NCI-H524 (cell line): ENCODE measurements at places on chromosomes 3 and 15.

- no peak for DNase-seq
Measured at GRCh38 chr3:139715743-139716360, 38.1 kb upstream of the NMNAT3 start.

- DNase-seq: no peak
Measured at GRCh38 chr15:77804210-77804609, 171.5 kb upstream of the LINGO1 start.

DNA sequence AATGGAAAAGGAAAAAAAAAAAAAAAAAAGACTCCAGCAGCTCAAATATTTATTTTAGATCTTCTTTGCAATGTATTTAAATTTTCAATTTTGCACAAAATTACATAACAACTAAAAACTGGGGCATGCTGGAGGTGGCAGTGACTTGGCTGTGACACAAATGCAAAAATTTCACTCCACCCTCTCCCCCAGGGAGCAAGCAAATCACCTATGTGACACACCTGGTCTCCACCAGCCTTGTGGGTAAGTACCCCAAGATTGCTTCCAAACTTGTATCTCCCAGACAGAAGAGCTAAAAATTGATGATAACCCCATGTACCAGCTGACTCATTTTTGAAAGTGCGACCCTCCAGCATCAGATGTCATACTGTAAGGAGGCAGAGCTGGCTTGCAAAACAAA, 32.0 kb downstream of the UBE3A start:
- DNase-seq: no peak

DNA sequence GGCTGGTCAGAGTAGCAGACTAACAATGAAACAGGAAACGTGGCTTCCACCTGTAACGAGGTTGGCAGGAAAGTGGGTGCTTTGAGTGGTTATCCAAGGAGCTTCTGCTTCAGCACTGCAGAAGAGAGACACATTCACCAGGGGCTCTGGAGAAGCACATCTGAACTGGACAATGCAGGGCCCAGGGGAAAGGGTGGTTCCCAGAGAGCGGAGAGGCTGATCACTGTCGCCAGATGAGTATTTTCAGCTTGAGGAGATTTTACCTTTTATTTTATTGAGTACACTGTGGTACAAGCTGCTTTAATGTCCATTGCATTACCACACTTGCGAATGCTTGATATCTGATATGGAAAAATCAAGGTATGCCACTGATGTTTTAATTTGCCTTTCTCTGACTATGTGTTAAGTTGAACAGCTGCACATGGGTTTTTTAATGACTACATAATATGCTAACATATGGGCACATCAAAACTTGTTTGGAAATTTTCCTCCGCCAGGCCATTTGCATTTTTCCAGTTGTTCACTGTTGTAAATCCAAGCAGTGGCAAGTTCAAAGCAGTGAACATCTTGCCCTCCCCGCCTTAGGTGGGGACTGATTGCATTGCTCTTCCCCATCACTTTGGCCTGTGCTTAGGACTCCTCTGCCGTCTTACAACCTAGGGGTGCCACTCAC, 52.1 kb downstream of the LRTM1 start:
- peak; percentile 39 for DNase-seq

GRCh38 chr15:35323141-35323540, 222.8 kb downstream of the DPH6 start:
- DNase-seq: no peak

- DNase-seq: no peak
Measured at GRCh38 chr15:81511138-81511537, 137.1 kb upstream of the TMC3 start.

- no peak for DNase-seq
Measured at GRCh38 chr3:39190281-39191025, 1.9 kb downstream of the XIRP1 start.

- no peak for DNase-seq
Measured at GRCh38 chr3:5437783-5438323, 250.3 kb downstream of the EDEM1 start.

DNA sequence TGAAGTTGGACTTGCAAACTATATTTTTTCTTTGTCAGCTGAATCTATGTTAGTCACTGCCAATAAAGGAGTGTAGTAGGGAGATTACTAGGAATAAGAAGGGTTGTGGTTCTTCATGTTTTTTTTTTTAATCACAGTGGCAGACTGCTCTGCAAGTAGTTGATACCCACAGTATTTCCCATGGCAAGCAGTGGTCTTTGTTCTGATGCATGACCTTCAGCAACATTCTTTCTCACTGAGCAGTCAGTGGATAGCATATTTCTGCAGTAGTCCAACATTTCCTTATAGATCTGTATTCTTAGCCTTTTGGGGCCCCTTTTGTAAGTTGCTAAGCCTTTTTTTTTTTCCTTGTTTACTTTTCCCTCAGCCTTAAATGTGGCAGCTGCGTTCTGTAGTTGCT, 151.1 kb downstream of the DOCK3 start:
- DNase-seq: no peak

- DNase-seq: peak; percentile 50
Measured at GRCh38 chr3:64143409-64144130, 81.7 kb downstream of the PRICKLE2 start.

- DNase-seq: no peak
Measured at GRCh38 chr15:41558400-41559238, at the start of gene TYRO3. Gene TYRO3, plus strand, starts transcription at chr15:41559212. Its CDS starts 46 bp downstream, at chr15:41559258.

DNA sequence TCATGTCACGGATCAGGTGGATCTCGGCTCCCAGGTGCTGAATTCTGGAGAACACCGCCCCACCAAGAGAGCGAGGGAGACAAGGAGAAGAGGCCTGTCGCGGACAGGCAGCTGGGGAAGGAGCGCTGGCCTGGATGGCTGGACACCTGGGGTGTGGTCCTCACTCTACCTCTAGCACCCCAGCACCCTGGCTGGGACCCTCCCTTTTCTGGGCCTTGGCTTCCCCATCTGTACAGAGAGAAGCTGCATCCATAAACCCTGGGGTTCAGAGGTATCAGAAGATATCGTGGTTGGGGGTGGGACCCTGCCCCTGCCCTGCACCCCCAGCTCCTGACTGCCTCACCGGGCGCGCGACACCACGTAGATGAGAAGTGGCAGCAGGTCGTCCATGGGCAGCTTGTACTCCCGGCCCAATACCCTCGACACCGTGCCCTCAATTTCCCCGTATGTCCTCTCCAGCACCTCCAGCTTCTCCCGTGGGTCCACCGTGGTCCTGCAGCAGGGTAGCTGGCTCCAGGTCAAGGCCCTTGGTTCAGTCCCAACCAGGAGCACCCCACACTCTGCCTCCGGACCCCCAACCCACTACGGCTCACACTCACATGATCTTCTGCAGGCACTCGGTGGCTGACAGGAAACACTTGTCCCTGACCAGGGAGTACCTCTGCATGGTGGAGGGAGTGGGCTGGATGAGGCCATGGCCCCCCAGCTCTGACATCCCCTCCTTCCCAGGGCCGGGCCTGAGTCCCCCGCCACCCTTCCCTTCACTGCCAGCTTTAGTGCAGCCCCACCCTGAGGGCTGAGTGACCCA, 21.7 kb downstream of the ALS2CL start:
- DNase-seq: no peak

DNA sequence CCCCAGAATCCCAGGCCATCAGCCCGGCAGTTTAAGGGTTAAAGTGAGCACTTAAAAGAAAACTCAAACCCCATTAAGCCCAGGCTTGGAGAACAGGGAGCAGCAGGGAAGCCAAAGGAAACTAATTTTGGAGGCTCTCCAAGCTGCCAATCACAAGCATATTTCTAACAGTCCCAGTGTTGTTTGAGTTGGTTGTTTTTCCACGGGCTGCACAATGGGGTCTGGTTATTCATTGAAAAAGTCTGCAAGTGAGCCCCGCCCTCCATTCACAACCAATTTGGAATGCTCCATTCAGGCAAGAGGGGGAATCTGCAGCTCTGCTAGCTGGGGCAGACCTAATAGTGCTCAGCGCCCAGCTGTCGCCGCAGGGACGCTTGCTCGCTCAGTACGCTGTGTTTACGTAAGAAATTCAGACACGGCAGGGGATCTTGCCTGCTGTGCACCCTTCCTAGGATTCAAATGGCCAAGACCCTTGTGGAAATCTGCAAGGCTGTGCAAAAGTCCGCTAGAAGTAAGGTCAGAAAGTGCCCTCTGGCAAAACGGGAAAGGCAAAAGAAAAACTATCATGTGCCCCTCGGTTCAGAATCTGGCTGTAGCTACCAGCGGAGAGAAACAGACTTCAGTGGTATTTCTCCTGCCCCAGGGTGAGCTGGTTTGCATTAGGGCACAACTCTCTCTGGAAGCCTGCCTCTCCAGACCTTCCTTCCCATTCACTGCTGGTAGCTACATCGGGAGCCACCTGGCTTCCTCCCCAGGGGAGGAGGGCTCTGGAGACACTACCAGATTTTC, 11.0 kb downstream of the ETV5 start:
- peak; percentile 97 for DNase-seq

- peak; percentile 98 for DNase-seq
Measured at GRCh38 chr3:104080088-104080626, 1286.6 kb upstream of the ALCAM start.

DNA sequence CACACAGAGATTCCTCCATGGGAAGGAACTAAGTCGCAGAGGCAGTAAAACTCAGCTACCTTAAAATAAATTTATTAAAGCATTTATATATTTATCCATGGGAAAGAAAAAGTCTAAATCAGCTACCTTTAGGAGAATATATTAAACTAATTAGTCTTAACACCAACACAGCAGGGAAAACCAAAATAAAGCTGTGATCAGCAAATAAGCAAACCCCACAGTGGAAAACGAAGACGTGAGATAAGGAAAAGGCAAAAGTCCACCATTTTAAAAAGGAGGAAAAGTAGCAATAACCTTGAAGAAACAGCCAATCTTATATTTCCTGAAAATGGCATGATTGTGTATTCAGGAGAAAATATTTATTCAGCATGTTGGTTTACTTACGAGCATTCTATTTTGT, 473.0 kb upstream of the ROBO2 start:
- no peak for DNase-seq

DNA sequence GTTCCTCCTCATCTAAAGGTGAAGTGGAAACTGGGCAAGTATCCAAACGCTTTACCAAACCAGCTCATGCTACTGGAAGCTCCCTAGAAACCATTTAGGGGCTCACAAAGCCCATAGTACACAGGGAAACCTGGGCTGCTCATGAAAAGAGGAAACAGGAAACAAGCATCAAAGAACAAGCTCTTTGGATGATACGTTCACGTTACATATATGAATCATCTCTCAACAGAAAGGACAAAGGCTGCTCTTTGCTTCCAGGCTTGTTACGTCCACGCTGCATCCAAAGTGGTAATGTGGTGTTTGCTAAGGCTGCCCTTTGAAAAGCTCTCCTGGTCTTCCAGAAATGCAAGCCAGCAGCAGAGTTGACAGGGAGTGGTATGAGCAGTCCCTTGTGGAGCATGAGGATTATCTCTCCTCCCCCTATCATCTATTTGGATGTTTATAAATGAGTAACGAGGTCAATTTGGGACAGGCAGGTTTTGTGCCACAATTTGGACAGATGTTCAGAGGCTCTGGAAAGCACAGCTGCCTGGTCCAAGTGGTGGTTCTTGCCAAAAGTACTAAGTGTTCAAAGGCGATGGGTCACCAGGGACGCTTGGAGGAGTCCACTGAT, 98.0 kb upstream of the RORA start:
- DNase-seq: peak; percentile 13

DNA sequence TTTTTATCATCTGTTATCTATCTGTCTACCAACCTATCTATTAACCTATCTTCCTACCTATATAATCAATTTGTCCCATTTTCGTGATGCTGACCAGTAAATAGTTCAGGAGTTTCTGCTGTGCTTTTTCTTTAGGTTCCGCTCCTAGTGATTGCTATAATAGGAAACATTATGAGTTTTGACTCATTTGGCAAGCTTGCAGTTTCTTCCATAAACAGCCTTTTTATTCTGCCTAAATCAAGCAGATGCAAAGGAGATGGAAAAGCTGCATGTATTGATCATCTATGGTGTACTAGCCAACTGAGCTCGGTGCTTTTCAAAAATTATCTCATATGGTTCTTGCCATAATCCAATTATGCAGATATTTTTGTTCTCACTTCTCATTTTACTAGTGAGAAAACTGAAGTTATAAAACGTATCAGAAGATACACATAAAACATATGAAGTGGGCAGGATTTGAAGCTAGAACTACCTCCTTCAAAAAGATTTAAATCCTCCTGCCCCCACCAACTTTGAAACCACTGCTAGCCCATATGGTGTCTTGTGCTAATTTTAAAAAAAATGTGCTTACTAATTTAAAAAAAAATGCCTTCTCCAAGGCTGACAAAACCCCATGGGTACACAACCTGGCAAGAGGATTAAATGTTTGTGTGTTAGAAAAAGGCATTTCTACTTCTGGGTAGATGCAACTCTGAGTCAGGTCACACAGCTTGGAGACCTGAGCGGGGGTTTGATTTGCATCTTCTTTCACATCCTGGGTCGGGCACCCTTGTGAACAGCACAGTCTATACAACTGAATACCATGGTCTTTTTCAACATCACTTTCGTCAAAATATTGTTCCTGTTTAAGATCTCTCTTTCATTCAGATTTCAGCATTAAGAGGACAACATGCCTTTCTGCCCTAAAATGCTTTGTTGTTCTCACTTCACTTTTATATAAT, 267.0 kb downstream of the CHL1 start:
- peak; percentile 77 for DNase-seq

DNA sequence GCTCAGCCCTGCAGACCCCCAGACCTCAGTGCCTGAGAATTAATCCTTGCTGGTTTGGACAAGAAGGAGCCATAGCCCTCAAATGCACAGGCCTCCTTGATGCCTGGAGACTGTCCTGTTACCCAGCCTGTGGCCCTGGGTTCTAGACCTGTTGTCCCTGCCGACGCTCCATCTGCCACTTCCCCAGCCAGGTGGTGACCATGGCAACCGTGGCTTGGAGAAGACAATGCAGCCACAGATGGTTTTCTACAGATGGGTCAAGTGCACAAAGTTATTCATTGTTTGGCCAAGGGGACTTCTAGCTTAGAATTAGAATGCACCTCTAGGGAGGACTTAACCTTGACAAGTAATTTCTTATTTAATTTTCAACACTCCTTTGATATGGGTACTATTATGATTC, 297.1 kb downstream of the UACA start:
- DNase-seq: peak; percentile 69

- DNase-seq: no peak
Measured at GRCh38 chr15:95458721-95459120, 871.8 kb upstream of the NR2F2 start.

DNA sequence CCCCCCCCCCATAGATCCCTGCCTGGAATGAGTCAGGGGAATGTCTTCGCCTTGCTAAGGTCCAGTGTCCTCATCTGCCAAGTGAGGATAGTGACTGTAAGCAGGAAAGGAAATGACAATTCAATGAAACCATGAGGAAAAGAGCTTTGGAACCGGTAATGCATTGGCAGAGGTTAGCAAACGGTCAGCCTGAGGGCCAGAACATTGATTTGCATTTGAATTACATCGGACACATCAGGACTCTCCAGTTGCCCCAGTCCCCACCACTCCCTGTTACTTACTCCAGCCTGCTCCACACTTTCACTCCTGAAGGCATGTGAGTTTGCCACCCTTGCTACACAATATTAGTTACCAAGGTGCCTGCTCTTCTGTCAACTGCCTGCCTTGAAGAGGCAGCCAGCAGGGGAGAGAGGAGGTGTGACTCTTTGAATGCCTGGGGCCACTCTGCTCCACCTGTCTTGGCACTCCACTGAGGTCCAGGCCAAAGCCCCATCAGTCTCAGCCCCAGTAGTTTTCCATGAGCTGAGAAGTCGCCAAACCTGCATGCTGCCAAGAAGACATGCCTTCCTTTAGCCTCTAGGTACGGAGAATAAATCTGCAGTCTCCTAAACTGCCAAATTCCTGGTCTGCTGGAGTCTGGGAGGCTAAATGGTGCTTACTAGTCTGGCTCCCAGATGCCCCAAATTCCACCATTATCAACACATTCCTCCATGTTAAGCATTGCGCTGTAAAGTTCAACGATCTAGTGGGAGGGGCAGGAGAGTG, 191.7 kb upstream of the TLE3 start:
- no peak for DNase-seq

GRCh38 chr3:194585880-194586281, 47.3 kb downstream of the TMEM44 start:
- no peak for DNase-seq
